Right atrium auricular region (tissue), 2 donors: ENCODE measurements at places on chromosomes 4 and X.

DNA sequence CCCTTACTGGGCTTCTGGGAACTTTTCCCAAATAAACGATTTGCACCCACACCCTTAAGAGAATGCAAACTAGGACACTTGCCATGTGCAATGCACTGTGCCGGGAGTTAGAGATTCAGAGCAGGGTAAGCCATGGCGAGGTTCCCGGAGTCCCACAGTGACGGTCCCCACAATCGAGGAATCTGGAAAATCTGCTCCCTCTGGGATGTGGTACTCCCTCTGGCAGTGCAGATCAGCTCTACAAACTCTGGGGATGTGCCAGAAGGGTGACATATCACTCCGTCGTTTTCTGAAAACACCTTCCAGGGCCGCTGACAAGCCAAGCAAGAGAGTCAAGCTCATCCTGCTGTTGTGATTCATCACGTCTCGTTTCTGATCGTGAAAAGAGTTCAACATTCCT, 537.5 kb downstream of the BCOR start:
- no peak for DNase-seq

- peak; percentile 80 for DNase-seq
These were observed at the start of gene RAP2C for GRCh38 chrX:132219343-132219768. Gene RAP2C (minus strand): TSS chrX:132219447. CDS start chrX:132217268, 2,179 bp downstream.

DNA sequence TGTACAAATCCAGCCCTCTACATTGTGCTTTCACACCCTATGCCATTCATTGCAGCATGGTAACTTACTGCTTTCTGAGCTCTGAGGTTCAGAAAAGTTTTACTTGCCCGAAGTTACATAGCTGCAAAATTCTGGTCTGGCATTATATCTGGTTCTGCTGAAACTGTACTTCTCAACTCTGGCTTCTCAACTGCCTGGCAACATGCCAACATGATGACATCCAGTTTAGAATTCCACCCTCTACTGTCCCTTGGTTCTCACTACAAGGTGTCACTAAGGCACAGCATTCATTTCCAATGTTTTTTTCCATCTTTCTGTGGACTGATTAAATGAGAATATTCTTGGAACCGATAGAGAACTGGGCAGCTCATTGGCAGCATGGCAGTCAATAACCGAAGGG, 242.9 kb upstream of the PRPS2 start:
- no peak for DNase-seq

GRCh38 chrX:115632455-115632854, 71.5 kb downstream of the PLS3 start:
- no peak for DNase-seq

DNA sequence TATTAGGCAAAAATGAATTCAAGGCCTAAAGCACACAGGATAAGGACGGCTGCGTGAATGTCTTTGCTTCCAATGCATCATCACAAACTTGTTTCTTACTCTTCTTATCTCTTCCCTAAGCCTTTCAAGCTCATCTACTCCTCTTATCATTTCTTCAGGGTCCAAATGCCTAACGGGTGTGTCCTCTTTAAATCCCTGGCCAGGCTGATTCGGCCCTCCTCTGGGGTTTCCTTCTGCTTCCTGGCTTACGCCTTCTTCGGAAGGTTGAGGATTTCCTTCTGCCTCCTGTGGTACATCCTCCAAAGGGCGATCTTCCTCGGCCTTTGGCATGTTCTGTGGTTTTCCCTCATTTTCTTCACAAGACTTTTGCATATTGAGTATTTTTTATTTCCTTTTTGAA, 1.3 kb downstream of the TCEAL8 start:
- DNase-seq: no peak

GRCh38 chr4:146243141-146243882, 29.0 kb downstream of the REELD1 start:
- DNase-seq: no peak

DNA sequence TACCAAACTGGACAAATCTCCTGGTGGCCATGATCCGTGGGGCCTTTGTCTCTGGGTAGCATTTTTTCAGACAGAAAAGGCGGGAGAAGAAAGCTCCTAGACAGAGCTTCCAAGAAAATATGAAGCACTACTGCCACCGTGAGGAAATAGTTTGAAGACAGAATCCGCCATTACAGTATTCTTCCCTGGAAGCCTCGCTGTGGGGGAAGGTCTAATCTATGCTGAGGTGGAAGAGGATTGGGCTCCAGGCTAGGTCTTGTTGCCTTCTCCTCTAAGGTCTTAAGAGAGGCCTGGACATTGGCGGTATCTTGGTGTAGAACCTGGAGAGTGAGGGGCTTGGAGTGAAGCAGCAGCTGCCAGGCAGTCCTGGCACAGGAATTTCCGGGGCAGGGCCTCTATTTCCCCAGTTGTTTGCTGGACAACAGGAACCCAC, 218.9 kb downstream of the OR13H1 start:
- no peak for DNase-seq

DNA sequence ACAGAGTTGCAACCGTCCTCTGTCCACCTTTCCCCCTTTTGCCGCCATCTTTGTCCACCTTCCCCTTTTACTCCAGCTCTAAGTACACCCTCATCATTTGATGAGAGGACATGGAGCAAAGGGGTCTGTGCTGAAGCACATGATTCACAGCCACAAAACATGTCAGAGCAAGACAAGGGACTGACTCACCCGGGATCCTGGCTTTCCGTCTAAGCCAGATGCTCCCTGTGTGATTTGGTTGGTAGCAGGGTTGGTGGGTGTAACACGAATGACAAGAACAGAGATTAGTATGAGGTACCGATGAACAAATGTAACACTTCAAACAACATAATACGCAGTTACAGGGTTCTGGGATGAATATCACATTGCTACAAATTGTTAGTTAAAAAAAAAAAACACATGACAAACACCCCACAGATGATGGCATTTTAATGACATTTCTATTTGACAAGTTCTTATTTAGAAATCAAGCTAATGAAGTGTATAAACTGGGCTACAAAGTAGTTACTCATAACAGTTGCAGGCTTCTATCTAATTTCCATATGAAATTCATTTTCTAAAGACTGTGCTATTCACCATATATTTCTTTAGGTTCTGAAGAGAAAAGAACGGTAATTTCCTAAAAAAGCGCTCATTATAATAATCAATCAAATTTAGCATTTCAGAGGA, 71.4 kb upstream of the ETNPPL start:
- no peak for DNase-seq

DNA sequence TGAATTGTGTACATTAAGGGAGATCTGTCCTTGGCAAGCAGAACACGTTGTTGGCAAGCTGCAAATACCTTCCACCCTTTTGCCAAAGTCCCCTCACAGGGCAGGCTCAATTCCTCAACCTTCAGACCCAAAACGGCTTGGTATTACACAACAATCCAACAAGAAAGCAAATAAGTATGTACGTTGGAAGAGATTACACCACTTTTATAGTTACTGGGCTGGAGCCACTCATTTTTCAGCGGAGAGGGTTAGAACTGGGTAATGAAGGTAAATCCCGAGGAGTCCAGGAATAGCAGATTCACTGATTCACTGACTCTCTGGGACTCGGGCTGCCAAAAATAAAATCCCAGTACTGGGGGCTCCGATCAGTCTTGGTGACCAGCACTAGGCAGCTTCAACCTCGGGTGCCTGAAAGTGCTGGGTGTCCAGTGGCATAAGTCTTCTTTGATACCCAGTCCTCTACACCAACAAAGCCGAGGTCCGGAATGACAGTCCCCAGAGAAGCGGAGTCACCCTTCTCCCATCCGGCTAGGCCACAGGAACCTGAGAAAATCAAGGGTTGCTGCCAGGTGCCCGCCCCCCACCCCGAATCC, 587 bp downstream of the TIMM8A start:
- DNase-seq: no peak

GRCh38 chr4:24973747-24974601, 56.8 kb downstream of the LGI2 start:
- peak; percentile 66 for DNase-seq

DNA sequence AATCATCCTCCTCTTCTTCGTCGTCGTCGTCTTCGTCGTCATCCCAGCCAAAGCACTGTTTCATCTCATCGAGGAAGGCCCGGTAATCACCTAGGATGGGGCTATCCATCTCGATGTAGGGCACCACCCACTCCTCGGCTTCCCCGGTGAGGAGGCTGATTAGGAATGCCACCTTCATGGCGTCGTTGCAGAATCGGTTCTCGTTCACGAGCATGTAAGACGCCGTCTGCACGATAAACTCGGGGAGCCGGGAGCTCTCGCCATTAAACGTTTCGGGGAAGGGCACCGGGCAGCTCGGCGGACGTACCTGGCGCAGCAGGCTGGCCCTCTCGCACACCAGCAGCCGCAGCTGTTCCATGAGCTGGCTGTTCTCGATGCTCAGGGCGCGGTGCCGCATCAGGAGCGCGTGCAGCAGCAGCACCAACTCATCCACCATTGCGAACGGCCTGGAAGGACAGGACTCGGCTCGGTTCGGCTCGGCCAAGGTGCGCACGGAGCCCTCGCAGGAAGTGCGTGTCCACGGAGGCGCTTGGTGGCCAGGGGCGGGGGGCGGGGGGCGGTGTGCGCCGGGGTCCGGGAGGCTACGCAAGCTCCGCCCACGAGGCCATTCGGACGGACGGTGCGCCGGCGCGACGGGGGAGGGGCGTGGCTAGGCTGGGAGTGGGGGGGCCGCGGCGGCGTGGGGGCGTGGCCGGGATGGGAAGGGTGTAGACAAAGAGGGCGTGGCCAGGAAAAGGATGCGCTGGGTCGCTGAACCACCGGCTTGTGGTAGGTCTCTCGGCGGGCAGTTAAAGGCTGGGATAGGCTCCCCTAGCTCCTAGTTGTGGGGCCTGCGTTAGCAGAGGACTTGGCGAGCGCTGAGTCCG, at the start of gene LDOC1:
Gene LDOC1, minus strand, starts transcription at position 544 of the 866 bp plus-strand sequence. Its CDS starts 108 bp downstream, at position 436.
- peak; percentile 62 for DNase-seq

- no peak for DNase-seq
These were observed 3.7 kb downstream of the STATH start for GRCh38 chr4:69999420-69999819.
